ENCODE measurements at places on chromosomes 5 and 9.

- no peak for DNase-seq
These were observed 214.2 kb downstream of the SLF1 start for GRCh38 chr5:94832685-94833084.

- DNase-seq, result no peak
These were observed 14.3 kb downstream of the IRF1 start for GRCh38 chr5:132475987-132476875.

GRCh38 chr5:155948576-155948975 lies 378.4 kb upstream of the SGCD start:
- DNase-seq, result no peak

DNA sequence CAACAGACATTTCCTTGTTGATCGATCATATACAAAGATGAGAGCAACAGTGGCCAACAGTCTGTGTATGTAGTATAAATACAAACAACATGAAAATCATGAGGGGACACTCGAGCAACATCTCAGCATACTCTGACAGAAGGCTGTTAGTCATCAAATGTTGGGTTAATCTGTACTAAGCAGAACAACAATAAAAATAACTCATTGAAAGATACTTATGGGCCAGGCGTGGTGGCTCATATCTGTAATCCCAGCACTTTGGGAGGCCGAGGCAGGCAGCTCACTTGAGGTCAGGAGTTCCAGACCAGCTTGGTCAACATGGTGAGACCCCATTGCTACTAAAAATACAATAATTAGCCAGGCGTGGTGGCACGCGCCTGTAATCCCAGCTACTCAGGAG lies 67.3 kb downstream of the SCAI start:
- no peak for DNase-seq

DNA sequence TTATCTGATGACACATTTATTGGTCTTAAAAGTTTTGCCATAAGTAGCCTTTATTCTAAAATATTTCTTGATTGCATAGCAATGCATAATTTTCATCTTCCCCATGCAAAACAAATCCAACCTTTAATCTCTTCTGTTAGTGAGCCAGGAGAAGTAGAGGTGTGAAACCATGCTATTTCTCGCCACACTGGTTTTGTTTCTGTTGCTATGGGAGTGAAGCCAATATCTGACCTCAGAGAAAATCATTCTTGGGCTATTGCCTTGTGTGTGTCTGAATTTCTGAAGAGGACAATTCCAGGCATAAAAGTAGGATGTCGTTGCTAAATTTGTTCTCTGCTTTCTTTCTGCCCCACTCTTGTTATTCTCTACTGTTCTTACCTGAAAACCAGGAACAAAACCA lies 183.6 kb downstream of the PTTG1 start:
- DNase-seq, result no peak

DNA sequence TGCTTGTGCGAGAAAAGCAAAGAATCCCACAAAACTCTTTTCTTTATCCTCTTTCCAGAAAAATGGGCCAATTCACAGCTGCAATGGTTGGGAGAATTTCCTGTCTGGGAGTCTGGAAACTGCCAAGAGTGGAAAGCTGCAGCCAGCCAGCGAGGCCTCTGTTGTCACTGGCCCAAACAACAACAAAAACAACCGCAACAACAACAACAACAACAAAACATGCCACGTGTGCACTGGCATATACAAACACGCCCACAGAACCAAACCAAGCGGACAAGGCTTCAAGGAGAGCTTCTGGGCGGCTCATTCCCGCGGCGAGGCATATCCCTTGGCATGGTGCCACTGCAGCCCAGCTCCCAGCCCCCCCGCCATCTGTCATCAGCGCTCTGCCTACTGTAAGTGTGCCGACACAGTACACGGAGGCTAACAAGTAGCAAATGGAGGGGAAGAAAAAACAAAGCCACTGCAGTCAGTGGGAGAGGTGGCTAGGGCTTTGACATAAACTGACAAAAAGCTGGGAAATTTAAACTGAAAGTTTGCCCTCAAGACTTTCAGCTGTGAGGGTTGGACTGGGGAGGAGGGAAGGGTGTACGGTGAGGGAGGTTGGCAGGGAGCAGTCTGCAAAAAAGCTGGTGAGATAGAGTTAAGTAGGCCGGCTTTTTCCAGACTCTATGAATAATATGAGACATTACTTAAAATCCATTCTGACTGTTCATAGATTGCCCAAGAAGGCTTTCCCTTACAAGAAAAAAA lies 165.0 kb upstream of the ZNF462 start:
- no peak for DNase-seq

- DNase-seq, result no peak
These were observed 390.6 kb upstream of the C9orf72 start for GRCh38 chr9:27963836-27964235.

GRCh38 chr5:172798422-172799215 lies 27.6 kb upstream of the DUSP1 start:
- DNase-seq, result no peak

DNA sequence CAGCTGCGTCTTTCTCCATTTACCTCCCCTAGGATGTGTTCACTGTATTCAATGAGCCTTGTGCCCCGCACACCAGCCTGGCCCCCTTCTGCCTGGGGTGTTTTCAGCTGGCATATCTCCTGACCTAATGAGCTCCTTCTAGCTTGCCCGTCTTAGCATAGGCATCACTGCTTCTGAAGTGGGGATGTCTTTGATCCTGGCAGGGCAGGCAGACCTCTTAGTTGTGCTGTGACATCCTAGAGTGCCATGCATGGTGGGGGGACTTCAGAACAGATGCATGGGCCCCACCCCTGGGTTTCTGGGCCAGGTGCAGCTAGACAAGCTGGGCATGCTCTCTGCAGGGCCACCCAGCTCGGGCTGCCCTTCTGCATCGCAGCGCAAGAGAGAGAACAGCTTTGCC lies 172.7 kb downstream of the GADD45G start:
- no peak for DNase-seq

DNA sequence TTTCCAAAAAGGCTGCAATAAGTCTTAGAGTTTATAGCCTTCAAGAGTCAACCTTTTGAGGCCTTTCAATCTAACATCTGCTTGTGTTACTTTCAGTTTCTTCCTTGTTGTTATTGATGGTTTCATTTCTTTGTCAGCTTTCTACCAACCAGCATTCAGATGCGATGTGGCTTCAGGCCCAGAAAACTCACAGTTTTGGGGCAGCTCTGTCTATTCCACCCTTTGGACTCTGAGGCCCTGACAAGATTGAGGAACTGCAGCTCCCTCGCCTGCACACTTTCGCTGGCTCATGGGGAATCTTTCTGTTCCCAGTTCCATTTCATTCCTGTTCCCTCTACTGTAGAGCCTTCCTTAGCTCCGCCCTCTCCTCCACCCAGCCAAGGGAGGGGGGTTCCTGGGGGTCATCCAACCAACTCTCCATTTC lies 13.3 kb upstream of the WHRN start:
- DNase-seq, result no peak

DNA sequence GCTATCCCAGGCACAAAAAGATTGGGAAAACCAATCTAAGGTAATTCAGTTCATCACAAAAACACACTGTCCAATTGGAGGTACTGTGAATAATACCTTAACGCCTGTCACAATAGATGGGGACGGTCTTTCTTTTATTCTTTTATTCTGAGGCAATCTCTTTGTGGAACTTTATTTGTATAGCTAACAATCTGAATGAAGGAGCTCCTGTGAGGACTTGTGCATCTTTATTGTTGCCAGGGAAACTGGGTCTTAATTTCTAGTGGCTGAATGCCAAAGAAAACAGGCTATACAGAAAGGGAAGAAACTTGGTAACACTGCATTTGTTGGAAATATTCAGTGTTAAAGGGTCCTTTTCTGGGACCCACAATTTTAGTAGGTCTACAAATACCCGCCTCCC lies 546.9 kb upstream of the C9orf72 start:
- DNase-seq, result no peak

DNA sequence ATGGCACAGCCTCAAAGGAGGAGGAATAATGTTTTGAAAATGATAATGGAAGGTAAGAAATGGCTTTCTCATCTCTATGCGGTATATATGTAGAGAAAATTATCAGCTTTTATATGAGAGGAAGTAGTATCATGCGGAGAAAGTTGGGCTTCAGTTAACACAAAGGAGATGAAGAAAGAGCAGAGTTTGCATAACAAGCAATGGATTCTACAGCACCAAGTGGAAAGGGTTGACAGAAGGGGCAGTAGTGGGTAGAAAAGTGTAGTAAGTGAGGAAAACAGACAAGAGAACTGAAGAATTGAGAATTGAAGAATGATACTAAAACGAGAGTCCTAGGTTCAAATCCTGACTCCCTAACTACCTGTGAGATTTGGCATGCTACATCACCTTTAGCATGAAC lies 51.0 kb downstream of the GNG10 start:
- DNase-seq, result no peak

GRCh38 chr5:91150636-91151035 lies 232.5 kb downstream of the ARRDC3 start:
- DNase-seq, result no peak

GRCh38 chr5:178651046-178651810 lies 24.4 kb upstream of the CLK4 start:
- no peak for DNase-seq

- DNase-seq, result no peak
These were observed 131.5 kb upstream of the SV2C start for GRCh38 chr5:75951716-75952115.

DNA sequence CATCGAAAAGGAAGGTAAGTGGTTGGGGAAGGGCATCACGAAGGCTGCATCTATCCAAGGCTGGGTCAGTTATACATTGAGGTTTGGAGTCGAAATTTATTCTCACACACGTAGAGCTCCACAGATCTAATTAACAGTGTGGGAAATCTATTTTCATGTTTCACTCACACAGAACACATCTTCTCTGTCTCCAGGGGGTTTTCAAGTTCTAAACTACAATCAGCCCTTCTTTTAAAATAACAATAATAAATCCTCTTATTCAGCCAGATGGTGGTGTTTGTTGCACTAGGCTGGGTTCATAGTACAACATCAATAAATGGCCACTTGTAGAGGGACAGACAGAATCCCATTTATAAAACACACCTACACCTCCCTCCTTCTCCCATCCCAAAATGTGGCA lies 174.5 kb upstream of the KLF9 start:
- DNase-seq, result no peak

DNA sequence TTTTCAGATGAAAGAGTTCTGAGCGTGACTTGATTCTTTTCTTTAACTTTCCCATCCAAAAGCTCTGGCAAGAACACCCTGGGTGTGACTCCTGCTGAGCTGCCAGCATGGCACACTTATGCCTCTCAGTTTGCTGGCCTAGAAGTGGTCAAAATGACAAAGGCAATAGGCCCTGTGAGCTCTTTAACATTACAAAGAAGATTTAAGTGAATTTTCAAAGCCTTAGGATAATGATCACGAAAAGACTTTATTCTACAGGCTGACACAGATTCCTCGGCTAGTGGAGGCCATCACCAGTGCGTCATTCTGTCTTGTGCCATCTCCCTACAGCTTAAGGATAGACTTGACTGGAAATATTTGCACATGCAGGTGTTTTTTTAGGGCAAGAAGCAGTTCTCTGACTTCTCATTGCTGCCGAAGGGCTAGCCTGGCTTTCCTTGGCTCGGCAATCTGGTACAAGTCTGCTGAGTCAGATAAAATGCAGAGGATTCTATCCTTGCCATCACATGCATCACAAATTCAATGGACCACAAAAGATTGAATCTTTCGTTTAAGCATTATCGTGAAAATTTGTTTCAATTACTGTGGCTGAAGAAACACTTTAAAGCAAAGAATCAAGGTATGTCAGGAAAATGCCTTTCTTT lies 311.5 kb downstream of the COX7C start:
- no peak for DNase-seq

DNA sequence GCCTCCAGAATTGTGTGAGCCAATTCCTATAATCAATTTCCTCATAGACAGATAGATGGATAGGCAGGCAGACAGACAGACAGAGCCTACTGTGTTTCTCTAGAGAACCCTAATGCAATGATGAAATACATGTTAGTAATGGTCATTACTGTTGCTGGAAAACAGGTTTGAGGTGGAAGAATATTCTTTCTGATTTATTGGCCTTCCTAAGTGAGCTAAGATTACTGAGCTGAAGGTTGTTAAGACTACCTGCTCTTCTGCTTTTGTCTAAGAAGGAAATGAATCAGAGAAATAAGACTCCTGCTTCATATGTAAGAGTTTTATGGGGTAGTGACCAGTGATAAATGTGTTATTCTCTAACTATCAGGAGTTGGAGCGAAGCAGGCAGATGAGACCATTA lies 219.9 kb downstream of the ELAVL2 start:
- no peak for DNase-seq

DNA sequence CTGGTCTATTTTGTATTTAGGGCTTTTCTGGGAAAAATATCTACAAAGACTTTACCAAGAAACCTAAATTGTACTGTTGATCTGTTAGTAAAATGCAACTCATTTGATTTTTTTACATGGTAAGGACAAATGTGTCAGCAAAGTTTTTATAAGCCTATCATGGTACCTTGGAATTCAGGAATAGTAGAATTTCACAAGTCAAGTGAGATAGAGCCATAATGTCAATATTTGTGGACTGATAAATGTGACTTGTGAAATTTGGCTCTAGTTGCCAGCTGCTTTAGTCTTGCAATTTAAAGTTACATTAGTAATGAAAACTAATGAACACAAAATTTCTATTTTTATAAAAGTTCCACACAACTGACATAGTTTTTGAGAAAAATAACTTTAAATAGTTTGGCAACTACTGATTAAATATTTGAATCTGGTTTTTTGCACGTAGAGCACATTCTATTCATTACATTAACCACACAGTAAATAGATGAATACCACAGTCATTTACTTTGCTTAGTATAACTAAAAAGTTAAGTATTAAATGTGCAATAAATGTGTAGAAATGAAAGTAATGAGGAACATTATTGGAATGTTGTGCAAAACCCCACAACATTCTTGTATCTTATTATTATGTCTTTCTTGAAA lies 41.2 kb upstream of the RIOK2 start:
- no peak for DNase-seq

GRCh38 chr9:16413509-16414016 lies 456.9 kb downstream of the BNC2 start:
- no peak for DNase-seq

DNA sequence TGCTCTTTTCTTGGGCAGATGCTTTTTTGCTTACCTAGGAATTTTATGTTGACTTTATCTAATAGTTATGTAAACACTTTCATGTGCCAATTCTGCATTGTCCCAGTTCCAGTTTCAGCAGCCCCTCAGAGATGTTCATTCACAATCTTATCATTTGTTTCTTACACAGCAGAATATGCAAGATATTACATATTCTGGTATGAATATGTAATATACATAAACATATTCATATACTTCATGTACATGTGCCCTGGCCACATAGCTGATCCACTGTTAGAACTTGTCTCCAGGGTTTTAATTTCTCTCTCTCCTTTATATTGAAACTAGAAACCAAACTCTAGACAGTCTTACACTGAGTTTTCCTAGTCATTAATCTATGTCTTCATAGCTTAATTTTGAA lies 90.2 kb upstream of the PARP8 start:
- DNase-seq, result no peak

DNA sequence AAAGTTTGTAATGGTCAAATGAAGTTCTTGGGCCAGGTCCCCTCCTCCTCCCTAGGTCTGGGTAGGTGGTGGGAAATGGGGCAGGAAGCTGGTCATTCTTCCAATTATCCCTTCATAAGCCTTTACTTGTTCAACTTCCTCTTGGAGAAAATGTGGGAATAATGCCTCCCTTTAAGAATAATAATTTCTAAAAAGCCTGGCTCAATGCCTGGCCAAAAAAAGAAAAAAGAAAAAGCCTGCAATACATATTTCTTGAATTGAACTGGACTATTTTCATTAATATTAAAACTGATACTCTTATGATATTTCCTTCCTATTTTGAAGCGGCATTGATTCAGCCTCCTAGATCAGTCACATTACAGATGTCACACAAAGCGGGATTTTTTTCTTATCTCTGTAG lies 600.9 kb downstream of the CCDC171 start:
- DNase-seq, result no peak

- no peak for DNase-seq
These were observed 243.3 kb upstream of the ACTBL2 start for GRCh38 chr5:57725658-57726504.

Measured in effector memory CD4-positive, alpha-beta T cell (primary cell).